ENCODE measurements at places on chromosomes 16 and 17. TPM values are rescaled to one million over a fixed set of nuclear protein-coding genes. Genes with fewer than 3 reads are reported as not detected.

DNA sequence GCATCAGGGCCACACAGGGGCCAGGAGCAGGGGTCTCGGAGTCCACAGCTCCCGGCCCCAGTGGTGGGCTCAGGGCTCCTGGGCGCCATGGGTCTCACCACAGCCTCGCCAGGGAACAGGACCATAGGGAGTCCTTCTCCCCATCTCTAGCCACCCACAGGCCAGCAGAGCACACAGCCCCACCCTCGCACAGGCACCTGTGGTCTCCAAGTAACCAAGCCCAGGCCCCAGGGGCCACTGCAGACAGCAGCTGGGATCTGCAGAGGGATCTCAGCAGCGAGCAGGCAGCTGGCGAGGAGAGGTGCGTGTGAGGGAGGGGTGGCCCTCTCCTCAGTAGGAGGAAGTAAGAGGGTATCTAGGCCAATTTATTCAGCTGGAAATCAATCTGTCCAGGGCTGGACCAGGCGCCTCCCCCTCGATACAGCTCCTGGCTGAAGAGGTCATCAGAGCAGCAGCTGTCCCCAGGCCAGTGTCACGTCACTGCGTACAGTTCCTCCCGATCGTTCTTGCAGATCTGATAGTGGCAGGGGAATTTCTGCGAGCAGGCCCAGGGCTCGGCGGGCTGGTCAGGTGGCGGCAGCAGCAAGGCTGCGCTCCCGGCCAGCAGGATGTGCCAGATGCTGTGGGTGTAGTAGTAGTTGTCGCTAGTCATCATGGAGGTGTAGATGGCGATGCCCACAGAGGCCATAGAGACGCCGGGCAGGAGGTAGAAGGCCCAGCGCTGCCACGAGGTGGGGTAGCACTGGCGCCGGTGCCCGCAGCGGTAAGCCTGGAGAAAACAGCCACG lies 1.4 kb upstream of the MRPL28 start:
- DNase-seq: no peak
- H3K4me1 ChIP-seq: peaks cover 23% of the 10 kb centered on the region
- H3K4me3 ChIP-seq: no peak overlapping the region
- no peaks in the 10 kb centered on the region for H3K27me3 ChIP-seq

- no peak for DNase-seq
- no peaks in the 10 kb centered on the region for H3K4me1 ChIP-seq
- H3K36me3 ChIP-seq: no peaks in the 10 kb centered on the region
- H3K27ac ChIP-seq: no peak overlapping the region
Measured at GRCh38 chr16:60945225-60945624, 1091.0 kb downstream of the CDH8 start.

DNA sequence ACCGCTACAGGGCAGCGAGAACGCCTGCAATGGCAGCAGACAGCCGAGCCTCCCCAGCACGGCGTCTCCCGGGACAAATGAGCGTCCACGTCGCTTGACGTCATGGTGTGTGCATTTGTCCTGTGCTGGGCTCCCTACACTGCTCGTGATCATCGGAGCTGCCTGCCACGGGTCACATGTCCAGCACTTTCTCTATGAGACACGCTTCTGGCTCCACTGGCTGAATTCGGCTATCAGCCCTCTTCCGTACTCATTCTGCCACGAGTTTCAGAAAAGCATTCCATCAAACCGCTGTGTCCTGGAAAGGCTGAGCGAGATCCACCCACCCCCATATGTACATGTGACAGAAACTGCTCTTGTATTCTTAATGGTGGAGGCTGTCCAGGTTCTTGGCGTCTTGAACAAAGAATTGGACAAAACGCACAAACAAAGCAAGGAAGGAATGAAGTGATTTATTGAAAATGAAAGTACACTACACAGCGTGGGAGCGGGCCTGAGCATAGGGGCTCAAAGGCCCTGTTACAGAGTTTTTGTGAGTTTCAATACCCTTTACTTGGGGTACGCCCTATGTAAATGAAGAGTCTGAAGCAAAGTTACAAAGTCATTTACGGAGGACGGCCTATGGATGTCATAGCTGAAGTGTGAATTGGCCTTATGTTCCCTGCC lies 28.5 kb upstream of the SHCBP1 start:
- no peak overlapping the region for H3K4me3 ChIP-seq
- H3K27ac ChIP-seq: no peak overlapping the region
- H3K4me1 ChIP-seq: no peaks in the 10 kb centered on the region
- H3K27me3 ChIP-seq: no peaks in the 10 kb centered on the region

GRCh38 chr16:71408536-71408935 lies 33.3 kb downstream of the TLE7 start:
- no peaks in the 10 kb centered on the region for H3K36me3 ChIP-seq
- peaks cover 27% of the 10 kb centered on the region for H3K27me3 ChIP-seq
- H3K4me3 ChIP-seq: no peak overlapping the region
- H3K27ac ChIP-seq: no peak overlapping the region
- DNase-seq: no peak

CCL3 gene
- 4.2 TPM for total RNA-seq

GRCh38 chr17:73952082-73952479 lies 251.4 kb upstream of the RPL38 start:
- H3K4me3 ChIP-seq: no peak overlapping the region
- no peak for DNase-seq
- no peak overlapping the region for H3K27ac ChIP-seq
- H3K36me3 ChIP-seq: no peaks in the 10 kb centered on the region

CES3 gene
- total RNA-seq: 4.3 TPM

RGS9 gene
- total RNA-seq: 4.8 TPM

DNA sequence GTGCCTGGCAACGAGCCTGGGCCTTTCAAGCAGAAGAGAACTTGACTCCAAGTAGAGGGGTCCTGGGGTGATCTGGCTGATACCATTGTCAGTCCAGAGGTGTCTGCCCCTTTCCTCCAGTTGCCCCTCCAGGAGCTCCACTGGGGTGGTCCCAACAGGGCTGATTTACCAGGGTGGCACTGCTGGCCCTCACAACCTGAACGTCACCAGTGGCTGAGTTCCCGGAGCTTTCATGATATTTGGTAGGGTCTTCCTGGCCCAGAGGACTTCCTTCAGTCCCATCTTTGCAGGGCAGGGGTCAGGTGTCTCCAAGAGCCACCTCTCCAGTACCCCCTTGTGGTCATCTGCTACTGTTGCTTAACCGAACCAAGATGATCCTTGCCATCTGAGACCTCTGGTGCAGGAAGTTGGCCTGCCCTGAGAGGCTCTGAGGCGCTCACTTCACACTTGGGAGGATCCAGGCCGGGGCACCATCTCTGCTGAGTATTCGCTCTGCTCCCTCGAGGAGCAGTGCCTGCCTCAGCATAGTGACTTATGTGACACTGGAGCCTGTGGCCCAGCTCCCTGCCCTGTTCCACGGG lies 3.5 kb downstream of the LIMD2 start:
- H3K4me3 ChIP-seq: peak overlapping the region; percentile 96
- H3K27me3 ChIP-seq: no peaks in the 10 kb centered on the region
- peak; percentile 69 for DNase-seq
- H3K4me1 ChIP-seq: peaks cover 49% of the 10 kb centered on the region

CORO1A gene
- total RNA-seq: 1,875 TPM

DNA sequence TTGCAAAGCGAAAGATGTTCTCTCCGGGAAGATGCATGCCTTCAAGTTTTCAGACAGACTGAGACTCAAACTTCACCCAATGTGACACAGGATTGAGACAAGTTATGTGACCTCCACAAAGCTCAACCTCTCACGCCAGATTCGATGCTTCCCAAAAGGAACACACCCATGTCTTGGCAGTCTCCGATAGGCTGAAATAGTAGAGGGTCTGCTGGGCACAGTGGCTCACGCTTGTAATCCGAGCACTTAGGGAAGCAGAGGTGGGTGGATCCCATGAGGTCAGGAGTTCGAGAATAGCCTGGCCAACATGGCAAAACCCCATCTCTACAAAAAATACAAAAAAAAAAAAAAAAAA lies 22.1 kb downstream of the ZFHX3 start:
- DNase-seq: no peak
- H3K27me3 ChIP-seq: no peaks in the 10 kb centered on the region
- H3K36me3 ChIP-seq: no peaks in the 10 kb centered on the region
- no peaks in the 10 kb centered on the region for H3K4me1 ChIP-seq
- no peak overlapping the region for H3K4me3 ChIP-seq

DNA sequence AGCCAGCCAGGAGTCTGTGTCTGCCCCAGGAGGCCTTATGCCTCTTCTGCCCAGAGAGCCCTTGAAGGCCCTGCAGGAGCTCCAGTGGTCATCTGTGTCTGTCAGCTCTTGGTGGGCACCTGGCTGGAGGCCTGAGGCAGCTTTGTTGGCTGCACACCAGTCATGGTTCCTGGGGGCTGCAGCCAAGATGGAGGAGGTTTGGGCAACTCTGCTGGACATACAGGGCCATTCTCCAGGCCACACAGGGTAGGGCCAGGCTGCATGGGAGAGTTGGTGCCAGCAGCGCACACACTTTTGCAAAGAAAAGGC lies 29.4 kb downstream of the B9D1 start:
- peaks cover 2% of the 10 kb centered on the region for H3K27me3 ChIP-seq
- no peak for DNase-seq
- H3K27ac ChIP-seq: no peak overlapping the region
- H3K36me3 ChIP-seq: no peaks in the 10 kb centered on the region

DNA sequence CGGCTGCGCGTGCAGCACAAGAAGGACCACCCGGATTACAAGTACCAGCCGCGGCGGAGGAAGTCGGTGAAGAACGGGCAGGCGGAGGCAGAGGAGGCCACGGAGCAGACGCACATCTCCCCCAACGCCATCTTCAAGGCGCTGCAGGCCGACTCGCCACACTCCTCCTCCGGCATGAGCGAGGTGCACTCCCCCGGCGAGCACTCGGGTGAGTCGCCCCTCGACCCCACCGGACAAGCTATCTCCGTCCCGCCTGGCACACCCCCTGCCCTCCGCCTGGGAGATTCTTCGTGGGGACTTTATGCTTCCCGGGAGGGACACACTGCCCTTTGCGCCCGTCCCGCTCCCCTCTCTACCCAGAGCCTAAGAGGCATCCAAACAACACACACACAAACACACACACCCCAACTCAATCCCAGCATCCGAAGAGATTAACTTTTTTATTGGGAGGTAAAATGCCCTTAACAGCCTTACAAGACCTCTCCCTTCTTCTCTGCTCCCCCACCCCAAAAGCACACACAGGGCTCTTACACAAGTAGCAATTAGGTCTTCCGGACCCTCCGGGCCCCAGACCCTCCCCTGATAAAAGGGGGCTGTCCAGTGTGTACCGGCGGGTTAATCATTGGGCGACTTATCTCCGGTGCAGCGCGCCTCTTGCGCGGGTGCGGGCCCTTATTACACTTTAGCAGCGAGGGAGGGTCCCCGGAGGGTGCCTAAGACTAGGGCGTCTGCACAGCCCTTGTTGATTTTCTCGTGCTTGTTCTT lies 2.1 kb downstream of the SOX9 start:
- H3K4me3 ChIP-seq: peak overlapping the region; percentile 9
- no peak for DNase-seq
- H3K27ac ChIP-seq: peak overlapping the region; percentile 10
- H3K36me3 ChIP-seq: peaks cover 2% of the 10 kb centered on the region
- peaks cover 6% of the 10 kb centered on the region for H3K4me1 ChIP-seq
- peaks cover 60% of the 10 kb centered on the region for H3K27me3 ChIP-seq

DNA sequence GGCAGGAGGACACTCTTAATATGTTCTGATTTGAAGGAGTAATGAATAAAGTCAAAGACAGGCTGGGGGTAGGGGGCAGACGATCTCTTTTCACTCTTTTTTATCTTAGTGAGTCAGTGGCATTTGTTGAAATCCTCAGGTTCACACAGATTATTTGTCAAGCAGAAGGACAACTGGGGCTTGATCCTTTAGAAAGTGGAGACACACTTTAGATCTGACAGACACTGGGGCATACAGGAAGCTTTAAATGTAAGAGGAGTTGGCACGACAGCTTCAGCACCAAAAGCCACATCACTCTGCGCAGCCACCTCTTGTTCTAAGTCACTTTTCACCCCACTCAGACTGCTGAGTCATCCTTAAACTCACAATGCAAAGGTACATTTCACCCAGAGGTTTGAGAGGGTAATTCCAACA lies 121.5 kb downstream of the STXBP4 start:
- DNase-seq: peak; percentile 67
- H3K27ac ChIP-seq: peak overlapping the region; percentile 64
- no peaks in the 10 kb centered on the region for H3K27me3 ChIP-seq
- peaks cover 22% of the 10 kb centered on the region for H3K4me1 ChIP-seq

DNAI2 gene
- 0.52 TPM for total RNA-seq

- H3K27me3 ChIP-seq: no peaks in the 10 kb centered on the region
- no peaks in the 10 kb centered on the region for H3K4me1 ChIP-seq
- H3K4me3 ChIP-seq: no peak overlapping the region
- no peaks in the 10 kb centered on the region for H3K36me3 ChIP-seq
- H3K27ac ChIP-seq: no peak overlapping the region
- no peak for DNase-seq
Measured at GRCh38 chr16:14321542-14321941, 250.4 kb downstream of the MRTFB start.

SLC35G6 gene
- not detected for total RNA-seq

DNA sequence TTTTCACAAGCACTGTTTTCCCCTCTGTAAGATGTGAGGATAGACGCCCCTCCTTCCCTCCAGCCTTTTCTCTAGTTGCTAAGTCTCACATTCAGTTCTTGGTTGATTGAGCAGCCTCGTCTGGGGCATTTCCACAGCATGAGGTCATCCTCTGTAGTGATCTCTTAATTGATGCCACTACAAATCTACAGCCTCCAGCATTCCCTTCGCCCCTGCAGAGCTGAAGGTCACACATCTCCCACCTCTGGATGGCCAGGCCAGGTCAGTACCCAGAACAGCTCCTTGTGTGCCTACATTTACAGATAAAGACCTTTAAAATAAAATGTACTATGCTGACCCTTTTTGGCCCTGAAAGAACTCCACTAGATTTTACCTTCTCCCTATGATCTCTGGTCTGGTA lies 32.5 kb upstream of the CDH11 start:
- no peaks in the 10 kb centered on the region for H3K36me3 ChIP-seq
- H3K27ac ChIP-seq: no peak overlapping the region
- no peaks in the 10 kb centered on the region for H3K27me3 ChIP-seq
- H3K4me3 ChIP-seq: no peak overlapping the region
- no peaks in the 10 kb centered on the region for H3K4me1 ChIP-seq

GRCh38 chr17:37054894-37055293 lies 106.1 kb downstream of the AATF start:
- no peaks in the 10 kb centered on the region for H3K4me1 ChIP-seq
- no peak overlapping the region for H3K4me3 ChIP-seq
- no peak for DNase-seq
- no peak overlapping the region for H3K27ac ChIP-seq

UTP4 gene
- total RNA-seq: 59.7 TPM

- H3K27me3 ChIP-seq: no peaks in the 10 kb centered on the region
- H3K4me1 ChIP-seq: no peaks in the 10 kb centered on the region
- H3K27ac ChIP-seq: no peak overlapping the region
- H3K36me3 ChIP-seq: no peaks in the 10 kb centered on the region
Measured at GRCh38 chr16:65283181-65283651, 161.4 kb upstream of the CDH11 start.

GRCh38 chr16:16149710-16150116 lies 73.6 kb downstream of the ABCC6 start:
- no peak for DNase-seq
- no peak overlapping the region for H3K4me3 ChIP-seq
- no peaks in the 10 kb centered on the region for H3K4me1 ChIP-seq
- H3K27ac ChIP-seq: no peak overlapping the region

DNA sequence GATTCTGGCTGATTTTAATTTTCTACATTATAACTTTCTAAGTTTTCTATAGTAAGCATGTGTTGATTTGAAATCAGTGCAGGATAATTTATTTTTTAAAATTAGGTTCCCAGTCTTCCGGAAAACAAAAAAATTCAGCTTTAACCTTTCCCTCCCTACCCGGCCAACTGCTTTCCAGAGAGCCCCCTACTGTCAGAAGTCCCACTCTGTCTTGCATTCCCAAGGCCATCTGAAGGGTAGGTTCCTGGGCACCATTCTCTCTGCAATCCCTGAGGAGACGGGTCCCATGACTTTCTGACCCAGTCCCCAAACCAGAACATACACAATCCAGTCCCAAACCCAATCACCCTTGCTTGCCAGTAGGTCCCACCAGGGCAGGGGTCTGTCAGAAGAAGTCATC lies 200.3 kb downstream of the CYLD start:
- no peaks in the 10 kb centered on the region for H3K27me3 ChIP-seq
- H3K36me3 ChIP-seq: no peaks in the 10 kb centered on the region
- H3K4me3 ChIP-seq: no peak overlapping the region
- no peak for DNase-seq
- no peaks in the 10 kb centered on the region for H3K4me1 ChIP-seq

All from activated CD8-positive, alpha-beta T cell treated with anti-CD3 and anti-CD28 coated beads, Interleukin-2, amount 10 ng/mL, durations not matched to agents 7 days and 5 days (primary cell).